ENCODE measurements at places on chromosomes 6 and 20.
A peak's percentile ranks its signal among the peaks of the same experiment; 100 is the strongest.

GRCh38 chr20:63977739-63978276 is 1.6 kb downstream of the SAMD10 start:
- no peak for DNase-seq

GRCh38 chr6:21665110-21665391 is 71.5 kb downstream of the SOX4 start:
- no peak for DNase-seq

DNA sequence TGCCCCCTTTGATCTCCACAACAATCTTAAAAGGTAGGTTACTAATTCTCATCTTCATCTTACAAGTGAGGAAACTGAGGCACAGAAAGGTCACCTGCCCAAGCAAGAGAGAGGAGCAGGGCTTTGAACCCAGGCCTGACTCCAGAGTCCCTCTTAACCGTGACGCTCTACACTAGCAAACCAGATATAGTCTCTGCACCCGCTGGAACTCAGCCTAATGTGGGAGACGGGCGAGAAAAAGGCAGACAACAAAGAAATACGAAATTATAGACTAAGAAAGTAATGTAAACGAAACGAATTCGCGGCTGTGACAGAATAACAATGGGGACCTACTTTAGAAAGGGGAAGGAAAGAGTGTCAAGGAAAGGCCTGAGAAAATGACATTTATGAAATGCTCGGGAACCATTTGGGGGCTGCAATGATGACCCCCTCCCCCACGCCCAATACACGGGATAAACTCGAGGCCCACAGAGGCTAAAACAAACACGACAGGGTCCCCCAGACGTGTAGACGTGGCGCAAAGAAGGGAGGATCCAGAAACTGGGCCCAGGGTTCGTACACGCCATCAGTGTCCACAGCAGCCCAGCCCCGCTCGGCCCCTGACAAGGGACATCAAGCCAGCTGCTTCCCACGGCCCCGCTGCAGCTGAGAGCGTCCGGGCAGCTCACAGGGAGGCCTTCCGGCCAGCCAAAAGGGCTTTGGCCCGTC is 637 bp downstream of the TRPC4AP start:
- no peak for DNase-seq

DNA sequence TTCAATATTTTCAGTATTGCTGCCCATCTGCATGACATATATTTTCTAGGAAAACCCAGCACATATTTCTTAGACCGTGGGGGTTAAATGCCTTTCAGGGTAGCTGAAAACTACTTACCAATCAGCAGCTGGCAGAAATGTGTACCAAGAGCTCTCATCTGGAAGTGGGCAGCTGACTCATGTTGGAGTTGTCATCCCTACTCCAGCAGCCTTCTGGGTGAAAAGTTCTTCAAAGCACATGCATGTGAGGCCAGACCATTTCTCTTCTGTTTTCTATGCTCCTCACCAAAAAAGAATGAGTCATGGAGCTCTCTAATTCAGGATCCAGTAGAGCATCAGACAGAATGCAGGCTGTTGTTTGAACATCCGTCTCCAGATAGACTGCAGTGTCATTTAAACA is 135.5 kb downstream of the PAX1 start:
- DNase-seq: no peak

DNA sequence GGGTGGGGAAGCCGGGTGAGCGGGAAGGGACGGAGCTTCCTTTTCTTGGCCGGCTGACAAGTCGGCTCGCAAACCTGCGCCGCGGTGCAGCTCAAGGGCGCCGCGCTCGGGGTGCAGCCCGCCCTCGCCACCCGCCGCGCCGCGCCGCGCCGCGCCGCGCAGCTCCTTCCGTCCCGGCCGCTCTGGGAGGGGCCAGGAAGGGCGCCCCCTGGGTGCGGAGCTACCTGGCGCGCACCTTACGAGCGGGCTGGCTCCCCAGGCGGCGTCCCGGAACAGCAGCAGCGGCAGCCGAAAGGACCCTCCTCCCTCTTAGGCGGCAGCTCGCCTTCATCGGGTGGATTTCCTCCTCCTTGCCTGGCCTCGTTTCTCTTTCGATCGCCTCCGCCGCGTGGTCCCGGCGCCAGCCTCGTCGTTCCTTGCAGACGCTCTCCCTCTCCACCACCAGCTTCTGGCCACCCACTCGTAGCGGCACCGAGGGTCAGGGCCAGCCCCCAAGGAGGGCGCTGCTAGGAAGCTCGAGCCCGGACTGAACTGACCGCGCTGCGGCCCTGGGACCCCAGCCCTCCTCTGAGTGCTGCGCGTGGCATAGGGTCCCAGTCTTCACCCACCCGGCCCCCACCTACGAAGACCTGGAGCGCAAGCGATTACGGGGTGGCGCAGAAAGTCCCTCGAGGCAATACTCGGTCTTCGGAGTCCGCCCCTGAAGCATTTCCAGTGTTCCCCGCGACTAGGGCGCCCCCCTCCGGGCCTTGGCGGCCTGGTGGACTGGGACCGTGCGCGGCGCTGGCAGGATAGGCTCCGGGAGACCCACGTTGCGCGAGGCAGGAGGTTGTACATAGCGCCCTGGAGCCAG is at the start of gene MAP3K5:
MAP3K5 (minus strand) TSS at position 68 of the 853 bp plus-strand sequence. CDS start 320 bp downstream, outside the sequence.
- peak; percentile 65 for DNase-seq

- DNase-seq: no peak
Observed at GRCh38 chr6:146472918-146473317, 70.7 kb upstream of the RAB32 start.

DNA sequence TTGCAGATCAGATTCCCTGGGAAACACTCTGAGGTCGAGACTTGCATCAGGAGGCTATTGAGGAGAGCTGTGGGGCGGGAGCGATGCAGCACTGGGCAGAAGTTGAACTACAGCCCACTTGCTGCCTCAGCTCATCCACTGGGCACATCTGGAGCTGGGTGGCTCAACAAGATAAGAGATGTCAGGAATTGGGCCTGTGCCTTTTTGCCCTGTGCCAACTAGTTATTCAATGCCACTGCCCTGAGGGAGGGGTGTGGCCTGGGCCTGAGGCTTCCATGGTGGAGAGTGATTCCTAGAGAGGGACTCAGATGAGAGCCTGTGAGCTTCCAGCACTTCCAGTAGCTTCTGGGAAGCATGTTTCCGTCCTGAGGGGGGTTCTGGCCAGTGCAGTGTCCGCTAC is 32.7 kb downstream of the BRPF3 start:
- DNase-seq: no peak

- no peak for DNase-seq
Observed at GRCh38 chr20:57505979-57506378, 19.0 kb downstream of the CTCFL start.

DNA sequence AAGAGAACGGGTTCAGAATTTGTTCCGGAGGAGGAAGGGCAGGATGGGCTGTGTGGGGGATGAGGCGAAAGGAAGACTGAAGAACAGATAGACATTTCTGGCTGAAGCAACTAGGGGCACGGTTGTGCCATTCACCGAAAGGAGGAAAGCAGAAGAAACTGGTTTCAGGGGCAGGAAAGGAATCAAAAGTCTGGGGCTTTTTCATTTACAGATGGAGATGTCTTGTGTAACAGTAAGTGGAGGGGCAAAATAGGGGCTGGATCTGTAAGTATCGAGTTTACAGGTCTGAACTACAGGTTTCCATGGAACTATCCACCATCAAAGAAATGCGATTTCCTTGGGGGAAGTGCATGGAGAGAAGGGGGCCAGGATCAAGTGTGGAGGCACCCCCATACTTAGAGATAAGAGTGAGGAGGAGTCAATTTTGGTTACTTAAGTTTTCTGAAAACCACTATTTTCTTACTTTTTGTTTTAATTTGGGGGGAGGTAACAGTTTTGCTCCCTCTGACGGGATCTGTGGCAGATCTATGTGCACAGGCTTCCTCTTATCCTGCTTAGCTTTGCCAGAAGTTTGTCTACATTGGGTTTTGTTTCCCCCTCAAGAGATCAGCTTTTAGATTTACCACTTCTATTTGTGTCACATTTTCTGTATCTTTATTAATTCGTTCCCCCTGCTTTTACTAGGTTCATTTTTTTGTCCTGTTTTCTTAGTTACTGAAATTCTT is 120.1 kb downstream of the SLC23A2 start:
- DNase-seq: no peak

DNA sequence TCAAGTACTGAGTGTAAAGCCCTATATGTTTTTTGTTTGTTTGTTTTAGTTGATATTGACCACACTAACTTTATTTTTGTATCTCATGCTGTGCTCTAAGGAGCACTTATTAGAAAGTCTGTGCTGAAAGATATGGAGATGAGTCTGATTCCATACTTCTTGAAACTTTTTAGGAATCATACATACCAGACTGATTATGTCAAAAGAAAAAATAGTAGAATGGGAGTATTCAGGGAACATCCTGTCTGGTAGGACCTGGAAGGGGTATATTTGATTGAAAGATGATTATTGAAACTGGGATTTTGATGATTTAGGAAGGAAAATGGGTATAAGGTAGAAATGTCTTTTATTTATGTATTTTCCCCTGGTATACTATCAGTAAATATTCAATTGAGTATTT is 111.4 kb downstream of the QKI start:
- no peak for DNase-seq

DNA sequence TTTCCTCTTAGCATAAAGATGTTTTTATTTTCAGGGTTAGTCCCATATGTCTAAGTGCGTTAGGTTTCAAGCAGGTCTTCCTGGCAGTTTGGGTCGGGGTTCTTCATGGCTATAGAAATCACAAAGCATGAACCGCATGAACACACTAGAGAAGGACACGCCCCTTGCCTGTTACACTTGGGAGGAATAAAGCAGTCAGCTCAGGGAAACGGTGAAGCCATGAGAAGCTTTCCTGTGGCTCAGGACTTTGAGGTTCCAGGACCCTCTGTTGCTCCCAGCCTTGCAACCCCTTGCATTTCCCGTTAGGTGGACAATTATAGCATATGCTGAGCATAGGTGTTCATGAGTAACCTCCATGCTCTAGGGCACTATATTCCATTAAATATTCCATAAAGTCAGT is 96.7 kb downstream of the SYCP2 start:
- no peak for DNase-seq

DNA sequence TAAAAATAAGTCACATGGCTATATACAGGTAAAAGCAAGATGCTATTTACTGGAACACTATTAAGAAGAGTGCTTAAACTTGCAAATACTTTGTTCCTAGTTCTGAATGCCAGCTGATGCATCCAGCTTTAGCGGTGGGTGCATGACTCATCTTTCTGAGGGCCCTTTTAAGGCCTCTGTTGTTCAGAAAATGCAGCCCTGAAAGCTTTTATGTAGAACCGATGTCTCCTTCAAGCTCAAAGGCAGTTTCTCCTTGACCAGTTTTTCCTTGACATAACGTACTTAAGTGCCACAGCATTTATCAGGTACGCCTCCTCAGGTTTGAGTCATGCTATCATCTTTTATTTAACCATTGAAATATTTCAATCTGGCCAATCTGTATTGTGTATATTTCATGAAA is 82.8 kb downstream of the MLIP start:
- no peak for DNase-seq
